8988T (cell line): ENCODE measurements at places on chromosomes 1 and 21.

DNA sequence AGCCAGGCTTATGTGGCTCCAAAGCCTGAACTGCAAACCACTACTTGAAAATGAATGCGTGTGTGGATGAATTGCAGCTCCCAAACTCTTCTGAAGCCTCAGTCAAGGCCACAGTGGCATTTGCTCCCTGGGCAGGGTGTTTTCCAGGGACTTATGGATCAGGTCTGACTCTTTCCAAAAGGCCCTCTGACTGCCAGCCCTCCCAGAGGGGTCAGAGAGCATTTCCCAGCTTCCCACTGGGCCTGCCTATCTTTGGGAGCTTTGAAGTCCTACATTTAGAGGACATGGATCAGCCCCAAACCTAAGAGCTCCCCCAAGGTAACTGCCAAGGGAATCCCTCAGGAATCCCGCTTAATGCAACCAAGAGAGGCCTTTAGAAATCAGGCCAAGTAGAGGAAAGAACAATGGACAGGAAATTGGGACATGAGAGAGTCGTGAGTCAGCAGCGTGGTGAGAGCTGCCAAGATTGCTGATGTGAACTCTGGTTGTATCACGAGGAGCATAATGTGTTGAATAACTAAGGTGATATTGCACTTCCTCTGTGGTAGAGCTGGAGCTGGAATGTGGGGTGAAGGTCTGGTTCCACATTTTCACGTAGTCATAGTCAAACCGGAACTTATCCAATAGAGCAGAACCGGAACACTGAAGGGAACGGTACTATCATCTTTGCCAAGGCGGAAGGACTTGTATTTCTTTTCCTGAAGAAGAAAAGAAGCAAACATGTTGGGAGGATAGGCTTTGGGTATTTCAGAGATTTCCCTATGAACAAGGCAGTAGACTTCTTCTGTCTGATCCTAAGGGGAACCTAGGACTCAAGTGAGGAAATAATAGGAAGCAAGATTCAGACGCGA is 99.4 kb upstream of the JUN start:
- DNase-seq: no peak

GRCh38 chr1:243396876-243397275 is 141.0 kb downstream of the SDCCAG8 start:
- DNase-seq: no peak

DNA sequence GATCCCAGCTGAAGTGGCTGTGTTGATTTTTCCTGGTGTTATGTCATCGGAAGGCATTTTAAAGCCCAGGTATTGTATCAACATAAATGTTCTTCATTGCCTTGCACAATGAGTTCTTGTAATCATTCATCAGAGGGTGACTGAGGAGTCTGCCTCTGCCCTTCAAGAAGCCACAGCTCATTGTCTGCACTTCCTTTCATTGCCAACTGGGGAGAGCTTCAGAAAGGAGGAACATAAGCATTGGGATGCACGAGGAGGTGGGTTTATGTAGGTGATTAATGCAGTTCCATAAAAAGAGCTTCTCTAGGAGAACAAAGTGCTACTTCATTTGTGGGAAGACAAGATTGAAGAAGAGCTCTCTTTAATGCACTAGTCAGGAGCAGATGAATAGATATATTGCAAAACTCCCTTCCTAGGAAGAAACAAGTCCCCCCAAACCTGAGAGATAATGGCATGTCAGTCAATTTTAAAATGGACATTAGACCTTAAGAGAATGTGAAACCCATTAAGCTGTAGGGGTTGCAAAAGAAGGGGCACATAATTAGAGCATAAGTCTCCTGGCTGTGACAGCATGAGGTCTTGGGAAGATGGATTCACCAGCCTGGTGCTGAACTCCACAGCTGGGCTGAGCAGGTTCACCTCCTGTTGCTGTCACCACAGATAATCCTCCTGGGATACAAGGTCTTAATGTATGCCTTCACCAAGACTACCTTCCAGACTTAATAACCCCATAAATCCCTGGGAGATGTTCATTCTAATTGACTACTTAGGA is 124.6 kb downstream of the BACH1 start:
- no peak for DNase-seq

DNA sequence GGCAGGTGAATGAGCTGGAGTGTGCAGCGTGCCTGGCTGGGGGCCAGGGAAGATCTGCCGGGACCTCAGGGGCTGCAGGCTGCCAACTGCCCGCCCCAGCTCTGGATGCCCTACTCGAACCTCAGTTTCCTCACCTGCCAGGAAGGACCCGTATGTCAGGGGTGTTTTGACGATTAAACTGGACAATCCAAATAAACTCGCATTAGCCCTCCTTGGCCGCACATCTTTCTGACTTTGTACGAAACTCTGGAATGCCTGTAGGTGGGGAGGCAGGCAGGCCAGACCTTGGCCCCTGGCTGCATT is 8.3 kb upstream of the ZNF669 start:
- no peak for DNase-seq

GRCh38 chr21:19198801-19199200 is 795.2 kb upstream of the TMPRSS15 start:
- no peak for DNase-seq

- DNase-seq: no peak
These were observed 66.4 kb downstream of the PRKAB2 start for GRCh38 chr1:147105909-147106308.
